ENCODE measurements at places on chromosomes 4 and X.

GRCh38 chrX:134484039-134484438 is 24.1 kb downstream of the HPRT1 start:
- peak; percentile 19 for DNase-seq

DNA sequence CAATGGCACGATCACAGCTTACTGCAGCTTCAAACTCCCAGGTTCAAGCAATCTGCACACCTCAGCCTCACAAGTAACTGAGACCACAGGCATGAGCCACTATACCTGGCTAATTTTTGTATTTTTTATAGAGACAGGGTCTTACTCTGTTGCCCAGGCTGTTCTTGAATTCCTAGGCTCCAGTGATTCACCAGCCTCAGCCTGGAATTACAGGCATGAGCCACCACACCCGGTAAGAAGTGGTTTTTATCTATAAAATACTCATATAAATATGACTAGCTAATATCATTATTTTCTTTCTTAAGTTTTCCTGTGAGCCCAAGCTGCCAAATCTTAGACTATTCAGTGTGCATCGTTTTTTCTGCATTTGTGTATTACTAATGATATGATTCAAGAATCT is 4.4 kb downstream of the SCFD2 start:
- DNase-seq, result no peak

- no peak for DNase-seq
These were observed 43.4 kb downstream of the SLC9A7 start for GRCh38 chrX:46715530-46715929.

- no peak for DNase-seq
These were observed 237.8 kb upstream of the ANXA3 start for GRCh38 chr4:78313754-78314120.

GRCh38 chrX:93598076-93598475 is 75.3 kb downstream of the NAP1L3 start:
- no peak for DNase-seq

- no peak for DNase-seq
These were observed 241.1 kb downstream of the ANTXR2 start for GRCh38 chr4:79831701-79832514.

DNA sequence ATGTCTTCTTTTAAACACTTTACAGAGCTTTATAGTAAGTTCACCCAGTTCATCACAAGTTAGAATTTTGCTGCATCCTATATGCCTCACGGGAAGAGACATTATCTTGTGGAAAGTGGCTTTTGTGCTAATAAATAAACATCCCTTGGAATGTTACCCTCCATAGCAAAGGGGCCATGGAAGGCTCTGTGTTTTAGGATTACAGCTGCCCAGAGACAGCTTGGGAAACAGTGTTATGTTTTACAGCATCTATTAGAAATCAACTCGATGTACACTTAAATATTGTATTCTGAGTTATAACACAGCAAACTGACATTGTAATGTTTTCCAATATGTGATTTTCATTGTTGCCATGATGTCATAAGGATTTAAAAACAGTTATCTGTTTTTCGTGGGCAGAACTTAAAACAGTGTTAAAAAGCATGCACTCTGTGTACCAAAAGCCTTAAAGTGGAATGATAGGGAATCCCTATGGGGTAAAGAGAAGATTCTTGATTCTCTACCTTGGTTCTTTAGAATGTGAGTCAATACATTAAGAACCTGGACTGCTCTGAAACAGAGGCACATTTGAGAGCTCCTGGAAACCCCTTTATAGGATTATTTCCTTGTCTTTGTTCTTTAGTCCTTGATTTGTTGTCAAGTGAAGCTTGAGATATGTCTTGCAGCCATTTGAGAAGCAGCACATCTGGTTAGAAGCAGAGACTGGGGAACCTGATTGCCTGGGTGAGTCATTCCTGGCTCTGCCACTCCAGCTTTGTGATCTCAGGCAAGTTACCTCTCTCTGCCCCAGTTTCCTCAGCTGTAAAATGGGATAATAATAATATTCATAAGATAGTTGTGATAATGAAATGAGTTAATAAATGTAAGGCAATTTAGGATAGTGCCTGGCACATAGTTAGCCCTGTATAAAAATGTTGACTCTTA is 41.6 kb downstream of the ARHGAP10 start:
- DNase-seq, result no peak

GRCh38 chr4:84547211-84547610 is 35.7 kb upstream of the CDS1 start:
- no peak for DNase-seq
